ENCODE measurements at places on chromosomes 12 and 14. TPM values are rescaled to one million over a fixed set of nuclear protein-coding genes. Genes with fewer than 3 reads are reported as not detected.

DNA sequence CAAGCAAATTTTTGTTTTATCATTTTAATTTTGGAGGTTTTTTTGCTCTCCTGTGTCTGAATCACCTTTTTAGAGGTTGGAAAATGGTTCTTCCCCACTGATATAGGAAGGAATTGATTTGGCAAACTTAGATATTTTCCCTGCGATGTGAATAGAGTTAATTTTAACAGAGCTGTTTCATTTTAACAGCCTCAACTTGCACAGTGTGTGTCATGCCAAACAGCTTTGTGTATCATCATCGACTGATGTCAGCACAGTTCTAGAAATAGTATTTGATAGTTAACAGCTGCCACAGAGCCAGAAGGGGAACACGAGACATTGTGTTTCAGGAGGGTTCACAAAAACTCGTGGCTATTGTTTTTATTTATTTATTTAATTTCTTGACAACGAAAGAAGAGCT is 243.1 kb upstream of the FOXN3 start:
- H3K4me3 ChIP-seq, result no peak overlapping the region
- DNase-seq, result no peak
- no peaks in the 10 kb centered on the region for H3K27me3 ChIP-seq
- H3K36me3 ChIP-seq, result no peaks in the 10 kb centered on the region

The NOC4L gene
- total RNA-seq, result 2.6 TPM

The KRT3 gene
- not detected for total RNA-seq

- peaks cover 8% of the 10 kb centered on the region for H3K27me3 ChIP-seq
- no peaks in the 10 kb centered on the region for H3K4me1 ChIP-seq
- H3K36me3 ChIP-seq, result no peaks in the 10 kb centered on the region
- no peak overlapping the region for H3K27ac ChIP-seq
- DNase-seq, result no peak
These were observed 158.0 kb downstream of the KCNA5 start for GRCh38 chr12:5201554-5202218.

DNA sequence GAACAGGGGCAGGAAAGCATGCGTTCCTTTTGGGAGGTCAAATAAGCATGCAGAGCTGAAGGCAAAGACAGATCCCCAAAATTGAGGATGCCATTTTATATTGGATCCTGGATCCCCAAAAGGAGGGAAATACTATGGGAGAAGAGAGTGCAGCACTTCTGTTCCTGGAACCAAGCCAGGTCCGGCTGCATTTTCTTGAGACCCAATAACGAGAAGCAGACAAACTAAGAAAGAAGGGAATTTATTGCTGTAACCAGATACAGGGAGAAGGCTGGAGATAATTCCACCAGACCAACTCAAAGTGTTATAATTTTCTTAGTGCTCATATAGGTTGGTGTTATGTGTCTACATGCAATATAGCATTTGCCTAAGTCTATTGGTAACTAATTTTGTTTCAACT is 60.8 kb downstream of the PDE6H start:
- DNase-seq, result peak; percentile 39
- H3K27ac ChIP-seq, result no peak overlapping the region
- no peaks in the 10 kb centered on the region for H3K36me3 ChIP-seq
- no peaks in the 10 kb centered on the region for H3K4me1 ChIP-seq

DNA sequence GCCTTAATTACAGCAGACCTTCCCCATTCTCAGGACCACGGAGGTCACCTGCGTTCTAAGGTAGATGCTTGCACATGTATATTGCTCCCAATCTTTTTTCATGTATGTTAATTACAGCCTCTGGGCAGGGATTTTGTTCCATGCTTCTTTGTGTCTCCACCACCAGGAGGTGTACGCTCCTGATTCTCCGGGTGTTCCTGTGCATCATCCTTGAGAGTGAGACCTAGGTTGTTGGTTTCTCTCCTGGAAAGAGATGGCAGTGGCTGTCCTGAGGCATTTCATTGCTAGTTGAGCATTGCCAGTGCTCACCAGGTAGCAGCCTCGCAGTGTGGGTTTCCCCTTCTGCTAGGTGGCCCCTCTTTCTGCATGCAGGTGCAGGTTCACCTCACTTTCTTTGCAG is 52.8 kb downstream of the KCNK13 start:
- no peaks in the 10 kb centered on the region for H3K36me3 ChIP-seq
- no peak overlapping the region for H3K27ac ChIP-seq
- peaks cover 28% of the 10 kb centered on the region for H3K27me3 ChIP-seq
- no peak for DNase-seq
- no peaks in the 10 kb centered on the region for H3K4me1 ChIP-seq
- H3K4me3 ChIP-seq, result no peak overlapping the region

The STYK1 gene
- 2.3 TPM for total RNA-seq
